Left lung (tissue), 14 donors: ENCODE measurements at places on chromosomes 12 and 14. TPM values are rescaled to one million over a fixed set of nuclear protein-coding genes. Genes with fewer than 3 reads are reported as not detected.

DNA sequence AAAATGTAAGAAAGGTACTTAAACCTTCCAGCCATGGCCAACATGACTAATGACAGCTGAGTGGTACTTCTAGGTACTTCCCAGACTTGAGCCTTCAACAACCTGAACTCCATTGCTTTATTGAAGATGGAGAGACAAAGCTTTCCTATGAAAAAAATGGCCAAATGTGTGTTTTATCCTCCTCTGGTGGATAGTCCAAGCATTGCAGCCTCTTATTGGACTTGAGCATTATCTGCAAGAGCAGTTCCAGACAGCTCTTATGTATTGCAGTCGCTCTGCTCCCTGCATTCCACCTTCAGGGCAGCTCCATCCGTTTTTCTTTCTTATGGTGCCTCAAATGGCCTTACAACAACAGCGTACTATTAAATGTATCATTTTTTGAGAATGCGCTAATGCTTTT lies 588.2 kb downstream of the NRXN3 start:
- DNase-seq: no peak

- no peak for DNase-seq
These were observed 350.1 kb downstream of the CCDC91 start for GRCh38 chr12:28540324-28540714.

DNA sequence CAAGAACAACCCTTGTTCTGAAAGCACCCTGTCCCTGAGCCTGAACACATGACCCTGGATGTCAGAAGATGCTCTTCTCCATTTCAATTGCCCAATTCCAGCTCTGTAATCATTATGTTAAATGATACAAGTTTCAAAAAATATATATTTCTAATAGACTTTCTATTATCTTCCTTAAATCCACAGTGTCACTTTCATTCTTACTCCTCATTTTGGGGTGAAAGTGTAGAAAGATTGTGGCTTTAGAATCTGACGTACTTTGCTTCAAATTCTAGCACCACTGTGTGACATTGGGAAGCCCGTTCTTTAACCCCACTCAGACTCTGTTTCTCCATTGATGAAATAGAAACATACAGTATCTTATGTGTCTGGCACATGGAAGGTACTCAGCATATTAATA lies 83.2 kb downstream of the ETV6 start:
- DNase-seq: no peak

- DNase-seq: no peak
These were observed 11.4 kb downstream of the DLGAP5 start for GRCh38 chr14:55180006-55180405.

- DNase-seq: no peak
These were observed 67.5 kb upstream of the PWP1 start for GRCh38 chr12:107618106-107618505.

PROX2 gene
- total RNA-seq: 0.08 TPM
